Renal cortical epithelial cell (primary cell): ENCODE measurements at places on chromosomes 11 and 22. TPM values are rescaled to one million over a fixed set of nuclear protein-coding genes. Genes with fewer than 3 reads are reported as not detected.

DNA sequence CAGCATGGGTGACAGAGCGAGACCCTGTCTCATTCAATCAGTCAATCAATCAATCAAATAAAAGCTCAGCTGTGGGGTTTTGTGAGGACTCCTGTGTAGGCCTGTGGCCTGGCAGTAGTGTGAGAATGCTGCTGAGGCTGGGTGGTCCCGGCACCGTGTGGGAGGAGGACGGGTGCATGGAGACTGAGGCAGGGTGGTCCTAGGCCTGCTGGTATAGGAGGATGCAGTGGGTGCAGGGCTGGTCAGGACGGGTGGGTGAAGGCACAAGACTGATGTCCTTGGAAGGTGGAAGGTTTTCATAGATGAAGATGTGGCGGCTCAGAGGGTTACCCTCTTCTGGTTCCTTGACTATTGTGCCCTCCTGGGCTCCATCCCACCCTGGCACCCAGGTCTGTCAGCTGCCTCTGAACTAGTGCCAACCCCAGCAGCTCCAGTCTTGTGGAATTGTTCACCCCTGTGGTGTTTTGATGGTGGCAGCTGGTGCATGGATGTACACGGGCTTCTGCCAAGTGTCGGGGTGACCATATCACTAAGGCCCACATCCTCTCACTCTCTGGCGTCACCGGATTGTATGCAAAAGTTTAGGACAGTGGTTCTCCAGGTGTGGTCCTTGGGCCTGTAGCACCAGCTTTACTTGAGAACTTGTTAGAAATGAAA, 23.7 kb downstream of the TANGO2 start:
- no peak for DNase-seq

The GTSE1 gene
- total RNA-seq, result 0.20 and 3.3 TPM in 2 replicates

GRCh38 chr11:70587075-70587389, 188.7 kb downstream of the CTTN start:
- DNase-seq, result peak; percentile 9

The PANX3 gene
- total RNA-seq, result not detected in 2 replicates

DNA sequence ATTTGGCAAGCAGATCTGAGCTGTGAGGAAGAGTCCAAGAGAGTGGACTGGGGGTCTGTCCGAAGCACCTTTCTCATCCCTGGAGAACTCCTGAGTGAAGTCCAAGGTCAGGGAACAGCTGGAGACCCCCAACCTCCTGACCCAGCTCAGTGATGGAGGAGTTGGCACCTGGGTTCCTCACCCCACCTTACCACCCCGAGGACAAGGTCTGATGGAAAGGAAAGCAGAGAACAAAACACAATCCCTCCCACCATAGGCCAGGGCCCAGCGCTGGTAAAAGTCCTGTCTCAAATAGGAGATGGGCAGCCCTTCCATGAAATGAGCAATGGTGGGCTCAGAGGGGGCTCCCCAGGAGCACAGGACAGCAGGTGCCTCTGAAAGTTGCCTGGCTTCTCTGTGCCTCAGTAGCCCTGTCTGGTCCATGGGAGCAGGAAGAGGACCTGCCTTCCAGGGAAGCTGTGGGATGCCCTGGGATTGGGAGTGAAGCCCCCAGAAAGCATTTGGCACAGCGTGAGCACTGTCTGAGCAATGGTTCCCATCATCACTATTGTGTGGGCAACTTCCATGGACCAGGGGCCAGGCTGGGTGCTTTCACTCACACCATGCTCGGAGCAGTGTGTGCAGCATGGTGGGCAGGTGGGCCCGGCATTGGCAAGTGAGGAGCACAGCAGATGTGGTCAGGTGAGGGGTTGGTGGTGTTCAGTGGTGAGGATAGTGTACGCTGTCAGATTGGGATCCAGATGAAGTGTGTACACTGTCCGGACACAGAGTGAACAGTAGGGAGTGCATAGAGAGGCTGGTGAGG, 7.5 kb downstream of the TRIM29 start:
- DNase-seq, result no peak

The PRAME gene
- 3.6 and 5.3 TPM in 2 replicates for total RNA-seq

DNA sequence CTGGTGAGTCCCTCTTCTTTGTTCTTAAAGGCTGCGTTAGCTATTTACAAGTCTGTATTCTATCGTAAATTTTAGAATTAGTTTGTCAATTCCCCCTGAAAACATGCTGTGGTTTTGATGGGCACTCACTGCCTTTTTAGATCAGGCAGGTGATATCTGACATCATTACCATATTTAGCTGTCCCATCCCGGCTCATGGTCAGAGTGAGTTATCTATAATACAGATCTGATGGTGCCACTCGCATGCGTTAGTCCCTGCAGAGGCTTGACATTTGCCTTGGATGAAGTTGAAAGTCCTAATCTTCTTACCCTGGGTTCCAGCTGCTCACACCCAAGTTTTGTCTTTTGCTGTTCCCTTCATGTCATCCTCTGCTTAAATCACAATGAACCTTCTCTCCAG, 150.5 kb upstream of the NARS2 start:
- DNase-seq, result no peak

The KIAA1671 gene
- total RNA-seq, result 15.5 and 31.1 TPM in 2 replicates

The FXYD2 gene
- 361 and 706 TPM in 2 replicates for total RNA-seq

DNA sequence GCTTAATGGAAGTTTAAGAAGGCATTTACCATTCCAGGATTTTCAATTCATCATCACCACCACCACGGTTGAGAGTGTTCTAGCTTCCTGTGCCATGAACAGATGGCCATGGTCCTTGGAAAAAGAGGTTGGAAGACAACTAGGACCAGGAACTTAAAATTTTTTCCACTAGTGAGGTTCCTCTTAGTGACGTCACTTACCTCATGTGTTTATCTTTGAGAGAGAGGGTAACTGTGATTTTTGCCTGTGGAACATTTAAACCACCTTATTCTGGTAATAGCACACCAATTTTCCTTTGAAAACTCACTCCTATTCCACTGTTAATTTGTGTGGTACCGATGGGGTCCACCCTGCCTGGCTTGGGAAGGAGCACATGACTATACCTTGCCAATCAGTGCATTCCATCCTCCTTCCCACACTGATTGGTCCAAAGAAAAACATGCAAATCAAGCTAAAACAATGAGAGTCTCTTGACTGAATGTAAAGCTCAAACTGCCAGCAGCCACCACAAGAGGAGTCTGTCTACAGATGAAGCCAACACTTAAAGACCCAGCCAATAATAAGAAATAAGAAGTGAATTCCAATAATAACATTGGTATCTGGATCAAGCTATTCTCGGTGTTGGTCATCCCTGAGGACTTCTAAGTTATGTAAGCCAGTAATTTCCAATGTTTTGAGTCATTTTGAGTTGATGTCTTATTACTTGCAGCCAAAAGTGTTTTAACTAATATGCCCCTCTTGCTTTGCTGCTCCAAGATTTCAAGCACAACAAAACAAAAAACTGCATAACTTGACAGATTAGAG, 111.8 kb downstream of the MPPED2 start:
- DNase-seq, result no peak

The LYVE1 gene
- total RNA-seq, result 0.05 and 0.17 TPM in 2 replicates

- DNase-seq, result peak; percentile 18
Measured at GRCh38 chr11:100961633-100962032, 168.0 kb downstream of the PGR start.

DNA sequence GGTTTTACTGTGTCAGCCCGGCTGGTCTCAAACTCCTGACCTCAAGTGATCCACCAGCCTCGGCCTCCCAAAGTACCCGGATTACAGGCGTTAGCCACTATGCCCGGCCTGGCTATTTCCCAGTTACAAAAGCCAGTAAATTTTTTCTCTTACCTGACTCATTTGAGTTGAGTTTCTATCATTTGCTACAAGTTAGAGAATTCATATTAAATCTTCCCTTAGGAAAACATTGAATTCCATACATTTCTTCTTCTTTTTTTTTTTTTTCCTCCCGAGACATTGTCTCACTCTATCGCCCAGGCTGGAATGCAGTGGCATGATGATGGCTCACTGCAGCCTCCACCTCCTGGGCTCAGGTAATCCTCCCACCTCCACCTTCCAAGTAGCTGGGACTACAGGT, 26.0 kb downstream of the CHEK2 start:
- no peak for DNase-seq

DNA sequence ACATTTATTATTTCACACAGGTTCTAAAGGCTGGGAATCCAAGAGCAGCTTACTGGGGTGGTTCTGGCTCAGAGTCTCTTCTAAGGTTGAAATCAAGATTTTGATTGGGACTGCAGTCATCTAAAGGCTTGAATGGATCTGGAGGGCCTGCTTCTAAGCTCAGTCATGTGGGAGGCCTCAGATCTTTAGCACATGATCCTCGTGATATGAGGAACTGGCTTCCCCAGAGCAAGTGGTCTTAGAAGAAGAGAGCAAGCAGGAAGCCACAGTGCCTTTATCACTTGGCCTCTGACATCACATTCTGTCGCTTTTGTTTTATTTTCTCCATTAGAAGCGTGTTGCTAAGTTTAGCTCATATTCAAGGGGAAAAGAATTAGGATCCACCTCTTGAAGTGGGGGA, 88.9 kb downstream of the ARFGAP2 start:
- no peak for DNase-seq

- peak; percentile 41 for DNase-seq
Measured at GRCh38 chr22:31345331-31346254, 553 bp downstream of the PATZ1 start.

- no peak for DNase-seq
Measured at GRCh38 chr11:75135651-75136050, 15.3 kb upstream of the SLCO2B1 start.

The YIF1A gene
- total RNA-seq, result 87.7 and 166 TPM in 2 replicates

GRCh38 chr11:81072273-81072672, 1631.4 kb upstream of the TENM4 start:
- no peak for DNase-seq

DNA sequence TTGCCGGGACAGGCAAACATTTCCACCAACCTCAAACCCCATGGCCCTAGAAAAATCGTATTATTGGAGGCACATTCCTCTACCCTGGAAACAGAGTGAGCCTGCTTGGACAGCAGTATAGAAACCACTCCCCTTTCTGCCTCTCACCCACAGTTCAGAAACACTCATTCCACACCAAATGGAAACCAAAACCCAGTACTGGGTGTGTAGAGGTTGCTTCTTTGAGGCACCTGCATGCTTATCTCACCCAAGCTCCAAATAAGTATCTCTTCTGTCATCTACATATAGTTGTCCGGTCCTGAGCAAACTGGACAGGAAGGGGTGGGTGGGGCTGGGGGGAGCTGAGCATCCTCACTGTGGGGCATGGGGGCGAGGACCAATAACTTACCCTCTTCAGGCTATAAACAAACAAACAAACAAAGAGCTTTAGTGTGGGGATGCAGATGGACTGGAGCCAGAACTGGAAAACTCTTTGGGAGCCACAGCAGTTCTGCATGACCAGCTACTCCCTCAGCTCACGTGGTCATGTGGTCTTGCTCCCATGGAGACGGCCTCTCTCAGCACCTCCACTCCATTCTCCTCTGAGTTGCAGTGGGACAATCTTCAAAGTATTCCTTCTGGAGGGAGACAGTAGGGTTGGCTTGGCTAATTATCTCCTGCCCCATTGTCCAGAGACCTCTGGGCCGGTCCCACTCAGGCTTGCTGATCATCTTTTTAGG, 1.0 kb upstream of the PLAAT2 start:
- DNase-seq, result peak; percentile 86
